ENCODE measurements at places on chromosomes 3 and 15.

DNA sequence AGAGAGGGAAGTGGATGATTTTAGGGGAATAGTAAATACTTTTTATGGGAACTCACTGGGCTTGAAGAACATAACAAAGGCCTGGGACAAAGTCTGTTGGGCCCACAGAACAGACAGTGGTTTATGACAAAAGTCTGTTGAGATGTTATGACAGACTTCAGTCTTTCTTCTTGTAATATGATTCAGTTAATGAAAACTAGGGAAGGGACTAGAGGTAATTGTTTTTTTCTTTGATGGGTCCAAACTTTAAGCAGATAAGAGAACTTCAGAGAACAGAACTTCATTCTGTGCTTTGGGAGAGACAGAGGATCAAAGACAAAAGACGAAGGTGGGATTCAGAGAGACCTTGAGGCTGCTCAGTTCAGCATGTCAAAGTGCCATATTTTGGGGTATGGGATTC, 9.3 kb downstream of the CRYBG3 start:
- DNase-seq = no peak

DNA sequence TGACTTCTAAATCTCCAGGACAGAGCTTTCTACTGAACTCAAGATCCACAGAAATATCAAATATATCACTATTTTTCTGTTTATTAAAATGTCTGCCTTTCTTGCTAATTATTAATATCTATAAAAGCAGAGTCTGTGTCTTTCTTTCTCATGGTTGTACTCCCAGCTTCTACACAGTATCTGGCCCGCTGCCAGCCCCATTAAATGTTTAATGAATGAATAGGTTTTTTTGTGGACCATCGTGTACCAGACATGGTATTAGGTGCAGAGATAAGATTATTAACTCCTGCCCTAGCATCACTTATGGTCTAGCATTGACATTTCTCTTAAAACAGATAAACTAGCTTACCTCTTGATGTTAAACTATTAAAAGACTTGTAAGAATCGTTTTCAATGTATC, 111.4 kb upstream of the RBMS3 start:
- DNase-seq = no peak

DNA sequence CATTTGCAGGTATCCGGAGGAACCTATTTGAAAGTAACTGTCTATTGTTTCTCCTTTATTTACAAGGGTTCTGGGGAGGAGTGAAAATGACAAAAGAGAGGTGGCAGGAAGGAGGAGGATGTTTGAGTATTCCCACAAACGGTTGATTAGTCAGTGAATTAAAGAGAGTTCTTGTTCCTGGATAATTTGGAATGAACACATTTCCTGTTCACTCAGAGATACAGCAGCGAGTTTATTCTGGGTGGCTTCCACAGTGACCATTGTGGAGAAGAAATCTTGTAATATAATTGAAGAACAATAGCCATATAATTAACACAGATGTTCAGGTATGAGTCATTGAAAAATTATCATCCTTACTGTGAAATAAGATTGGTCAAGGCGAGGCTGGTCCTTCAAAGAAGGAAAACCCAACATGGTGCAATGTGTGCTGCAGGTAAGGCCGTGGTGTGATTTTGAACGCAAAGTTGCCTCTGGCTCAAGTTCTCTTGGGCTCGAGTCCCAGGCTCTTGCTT, 77.3 kb downstream of the NFKBIZ start:
- DNase-seq = no peak

- DNase-seq = no peak
Observed at GRCh38 chr3:67059443-67059842, 61.3 kb downstream of the KBTBD8 start.

- DNase-seq = no peak
Observed at GRCh38 chr3:72230774-72231379, 445.9 kb upstream of the PROK2 start.

- no peak for DNase-seq
Observed at GRCh38 chr3:20405744-20406143, 219.7 kb upstream of the SGO1 start.

GRCh38 chr15:77226652-77227051, 155.7 kb upstream of the TSPAN3 start:
- no peak for DNase-seq

DNA sequence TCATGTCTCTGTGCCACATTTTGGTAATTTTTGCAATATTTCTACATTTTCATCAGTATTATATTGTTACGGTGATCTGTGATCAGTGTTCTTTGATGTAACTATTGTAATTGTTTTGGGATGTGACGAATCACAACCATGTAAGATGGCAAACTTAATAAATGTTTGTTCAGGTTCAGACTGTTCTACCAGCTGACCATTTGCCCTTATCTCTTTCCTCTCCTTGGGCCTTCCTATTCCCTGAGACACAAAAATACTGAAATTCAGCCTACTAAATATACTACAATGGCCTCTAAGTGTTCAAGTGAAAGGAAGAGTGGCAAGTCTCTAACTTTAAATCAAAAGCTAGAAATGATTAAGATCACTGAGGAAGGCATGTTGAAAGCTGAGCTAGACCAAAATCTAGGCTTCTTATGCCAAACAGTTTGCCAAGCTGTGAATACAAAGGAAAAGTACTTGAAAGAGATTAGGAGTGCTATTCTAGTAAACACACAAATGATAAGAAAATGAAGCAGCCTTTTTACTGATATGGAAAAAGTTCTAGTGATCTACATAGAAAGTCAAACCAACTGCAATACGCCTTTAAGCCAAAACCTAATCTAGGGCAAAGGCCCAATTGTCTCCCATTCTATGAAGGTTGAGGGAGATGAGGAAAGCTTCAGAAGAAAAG, 952.8 kb downstream of the ROBO1 start:
- DNase-seq = no peak

GRCh38 chr15:78537266-78537905, 2.9 kb upstream of the PSMA4 start:
- DNase-seq = no peak

DNA sequence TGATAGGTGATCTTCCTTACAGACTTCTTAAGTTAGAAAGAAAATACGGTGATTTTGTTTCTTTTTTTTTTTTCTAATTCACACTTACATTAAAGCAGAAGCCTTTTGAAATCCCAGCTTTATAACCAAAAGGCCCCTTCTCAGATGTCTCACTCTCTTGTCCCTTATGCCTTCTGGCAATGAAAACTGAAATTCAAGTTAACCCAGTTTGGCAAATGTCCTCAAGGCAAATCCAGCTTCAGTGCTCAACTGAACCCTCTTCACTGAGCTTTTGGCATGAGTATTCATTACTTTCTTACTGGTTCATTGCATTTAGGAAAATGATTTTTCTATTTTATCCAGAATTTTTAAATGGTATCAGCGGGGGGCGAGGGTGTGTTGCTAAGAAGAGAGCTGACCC, 17.0 kb downstream of the PLCH1 start:
- no peak for DNase-seq

DNA sequence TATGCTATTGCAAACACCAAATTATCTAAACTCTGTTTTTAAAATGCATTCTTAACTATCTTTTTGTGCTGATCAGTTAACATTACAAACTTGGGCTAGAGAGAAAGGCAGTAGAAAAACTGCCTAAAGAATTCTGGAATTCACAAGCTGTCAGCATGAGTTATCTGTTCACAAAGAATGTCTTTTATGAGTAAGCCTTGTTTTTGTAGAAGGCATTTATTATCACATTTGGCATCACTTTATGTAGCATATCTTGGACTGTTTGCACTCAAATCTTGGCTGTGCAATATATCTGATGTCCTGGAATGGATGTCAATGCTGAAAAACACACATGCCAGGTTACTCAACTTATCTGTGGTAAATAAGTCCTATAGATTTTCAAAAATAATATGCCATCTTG, 15.5 kb upstream of the BCHE start:
- no peak for DNase-seq

- DNase-seq = no peak
Observed at GRCh38 chr3:12707449-12707848, 43.5 kb upstream of the RAF1 start.

DNA sequence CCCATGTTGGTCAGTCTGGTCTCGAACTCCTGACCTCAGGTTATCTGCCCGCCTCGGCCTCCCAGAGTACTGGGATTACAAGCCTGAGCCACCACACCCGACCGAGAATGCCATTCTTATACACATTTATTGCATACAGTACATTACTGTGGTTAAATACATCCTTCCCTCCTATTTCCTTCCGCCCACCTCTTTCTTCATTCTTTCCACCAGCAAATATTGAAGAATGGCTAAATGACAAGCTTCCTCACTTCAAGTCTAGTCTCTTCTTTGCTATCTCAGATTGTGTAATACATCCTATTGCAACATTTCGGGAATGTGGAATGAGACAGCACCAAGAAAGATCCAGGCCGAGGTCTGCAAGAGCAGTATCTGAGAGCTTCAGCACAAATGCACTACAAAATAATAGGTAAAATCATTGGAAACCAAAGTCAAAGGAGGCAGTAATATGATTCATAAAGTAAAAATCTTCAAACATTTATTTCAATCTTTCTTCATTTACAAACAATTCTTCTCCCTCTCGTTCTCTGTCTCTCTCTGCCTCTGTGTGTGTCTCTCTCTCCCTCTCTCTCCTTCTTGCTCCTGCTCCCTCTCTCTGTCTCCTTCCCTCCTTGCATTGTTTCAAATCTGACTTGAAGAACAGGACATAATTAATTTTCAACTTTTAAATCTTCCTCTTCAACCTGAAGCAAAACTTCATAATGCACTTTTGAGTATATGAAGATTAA, 94.7 kb upstream of the TGFBR2 start:
- no peak for DNase-seq

- peak; percentile 57 for DNase-seq
Observed at GRCh38 chr15:65887565-65887964, 18.3 kb downstream of the RAB11A start.

DNA sequence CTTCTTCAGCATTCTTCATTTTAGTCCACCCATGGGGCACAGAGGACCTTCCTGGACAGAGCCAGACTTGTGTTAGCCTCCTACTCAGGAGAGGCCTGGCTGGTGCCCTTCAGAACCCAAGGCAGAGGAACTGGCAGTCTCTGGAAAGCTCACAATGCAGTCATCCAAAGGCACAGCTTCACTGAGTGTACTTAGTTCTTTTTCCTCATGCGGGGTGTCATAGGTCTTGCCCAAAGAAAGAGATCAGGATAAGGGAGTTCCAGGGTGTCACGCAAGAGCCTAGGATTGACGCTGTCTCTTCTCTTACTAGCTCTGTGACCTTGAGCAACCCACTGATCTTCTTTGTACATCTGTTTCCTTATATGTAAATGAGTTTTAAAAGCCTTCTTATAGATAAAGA, 58.7 kb downstream of the CD200 start:
- DNase-seq = no peak

DNA sequence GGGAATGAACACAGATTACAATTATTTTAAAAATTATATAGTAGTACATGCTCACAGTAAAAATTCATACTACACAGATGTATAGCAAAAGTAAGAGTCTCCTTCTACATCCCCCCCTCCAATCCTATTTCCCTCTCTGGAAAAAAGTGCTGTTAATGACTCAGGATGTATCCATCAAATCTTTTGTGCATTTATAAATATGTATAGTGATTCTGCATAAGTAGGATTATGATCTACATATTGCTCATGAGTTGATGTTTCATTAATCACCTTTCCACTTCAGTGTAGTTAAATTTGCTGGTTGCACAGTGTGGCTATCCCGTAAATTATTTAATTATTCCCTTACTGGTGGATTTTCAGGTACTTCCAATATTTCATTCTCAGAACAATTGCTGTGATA, 25.3 kb downstream of the ARL14 start:
- DNase-seq = no peak

- DNase-seq = no peak
Observed at GRCh38 chr15:93997071-93997658, 234.2 kb upstream of the MCTP2 start.

DNA sequence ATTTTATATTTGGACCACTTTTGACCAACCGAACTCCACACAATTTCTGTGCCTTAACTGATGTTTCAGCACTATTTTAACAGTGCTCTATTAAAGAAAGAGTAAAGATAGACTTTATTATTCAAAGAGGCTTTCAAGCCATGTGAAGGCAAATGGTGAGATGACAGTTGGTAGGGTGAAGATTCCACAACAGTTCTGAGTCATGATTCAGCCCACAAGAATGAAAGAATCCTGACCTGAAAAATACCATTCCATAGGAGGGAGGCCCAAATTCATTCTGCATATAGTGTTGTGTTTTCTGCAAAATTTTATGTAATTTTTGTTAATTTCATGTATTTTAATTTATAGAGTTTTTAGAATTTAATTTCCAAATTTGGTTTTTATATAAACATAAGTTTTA, 135.6 kb upstream of the STAC start:
- no peak for DNase-seq

GRCh38 chr3:152885076-152885475, 50.1 kb downstream of the P2RY1 start:
- no peak for DNase-seq

GRCh38 chr3:62589078-62589477, 215.7 kb upstream of the FEZF2 start:
- DNase-seq = no peak

GRCh38 chr3:128243602-128244504, 90.6 kb downstream of the EEFSEC start:
- no peak for DNase-seq

GRCh38 chr15:67678993-67679392, 136.5 kb downstream of the MAP2K5 start:
- no peak for DNase-seq

GRCh38 chr3:126113238-126113555, 29.3 kb upstream of the SLC41A3 start:
- no peak for DNase-seq

GRCh38 chr3:73601481-73601880, 23.3 kb downstream of the PDZRN3 start:
- no peak for DNase-seq

GRCh38 chr3:184234224-184234623, 4.8 kb downstream of the VWA5B2 start:
- no peak for DNase-seq

DNA sequence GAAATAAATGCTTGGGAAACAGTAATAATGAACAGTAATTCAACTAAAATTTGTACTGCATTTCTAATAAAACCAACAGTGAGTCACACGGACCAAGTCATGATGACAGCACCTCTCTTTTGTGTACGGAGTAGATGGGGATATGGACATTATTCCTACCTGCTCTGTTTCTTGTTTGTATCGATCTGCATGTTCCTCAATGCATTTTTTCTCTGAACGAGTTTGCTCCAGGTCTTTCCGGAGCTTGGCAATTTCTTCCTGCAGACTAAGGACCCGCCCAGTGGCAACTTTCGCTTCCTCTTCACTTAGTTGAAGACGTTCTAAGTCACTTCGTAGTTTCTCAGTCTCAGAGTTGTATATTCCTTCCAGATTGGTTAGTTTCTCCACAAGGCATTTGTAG, 74.4 kb upstream of the MYO5C start:
- DNase-seq = no peak

DNA sequence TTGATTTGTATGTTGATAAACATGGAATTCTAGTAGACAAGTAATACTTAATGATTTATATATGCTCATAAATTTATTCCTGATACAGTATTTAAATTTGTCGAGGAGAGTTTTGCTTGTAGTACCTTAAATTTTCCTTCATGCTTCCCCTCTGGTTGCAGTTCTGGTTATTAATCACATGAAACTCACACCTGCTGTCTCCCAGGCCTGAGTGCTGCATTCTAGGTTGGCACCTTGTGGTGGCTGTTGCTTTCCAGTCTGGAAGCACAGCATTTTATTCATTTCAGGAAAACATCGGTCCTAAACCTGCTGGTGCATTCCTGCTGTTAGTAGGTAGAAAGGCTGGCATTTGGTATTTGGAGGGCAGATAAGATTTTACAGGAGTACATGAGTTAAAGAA, 44.9 kb downstream of the ATP1B3 start:
- no peak for DNase-seq

- no peak for DNase-seq
Observed at GRCh38 chr15:78985859-78986475, 41.1 kb upstream of the CTSH start.

GRCh38 chr3:103047640-103048039, 612.8 kb downstream of the ZPLD1 start:
- no peak for DNase-seq
